Calu3 (cell line): ENCODE measurements at places on chromosomes 1 and 21.

DNA sequence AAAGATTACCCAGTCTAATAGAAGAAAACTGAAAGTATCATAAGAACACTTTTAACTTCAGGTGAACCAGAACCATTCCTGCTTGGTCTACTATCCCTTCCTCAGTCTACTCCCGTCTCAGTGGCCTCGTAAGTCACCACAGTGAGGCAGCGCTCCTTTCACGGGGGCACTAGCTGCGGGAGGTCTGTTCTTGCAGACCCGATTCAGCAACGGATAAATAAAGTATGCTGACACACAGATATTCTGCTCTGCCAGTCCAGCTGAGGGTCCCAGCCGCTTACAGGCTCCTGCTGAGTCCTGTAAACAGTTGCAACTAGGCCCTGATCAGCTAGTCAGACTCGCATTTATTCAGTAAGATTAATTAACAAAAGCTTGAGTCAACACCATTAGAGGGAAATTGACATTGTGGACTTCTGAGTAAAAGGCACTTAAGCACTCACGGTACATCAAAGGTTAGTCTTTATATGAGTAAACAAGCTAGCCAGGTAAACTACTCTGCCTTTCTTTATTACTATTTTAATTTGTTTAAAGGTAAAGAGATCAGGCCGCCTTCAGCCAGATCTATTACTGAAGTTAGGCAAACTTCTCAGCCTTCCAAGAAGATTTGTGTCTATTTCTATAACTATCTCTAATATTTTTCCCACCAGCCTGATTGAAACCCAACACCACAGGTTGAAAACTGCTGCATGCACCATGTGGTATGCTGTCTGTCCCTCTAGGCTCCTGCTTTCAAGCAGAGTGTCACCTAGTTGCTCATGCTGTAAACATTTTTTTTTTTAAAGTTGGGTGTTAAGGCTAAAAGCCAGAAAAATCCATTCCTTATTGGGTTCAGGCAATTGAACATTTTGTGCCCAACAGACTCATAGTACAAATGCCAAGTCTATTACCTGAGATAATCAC, 87.7 kb downstream of the INTS7 start:
- no peak for DNase-seq

- no peak for DNase-seq
Observed at GRCh38 chr1:97919585-97920261, 1.1 kb downstream of the DPYD start.

- no peak for DNase-seq
Observed at GRCh38 chr1:3065797-3066196, 3.2 kb upstream of the PRDM16 start.

DNA sequence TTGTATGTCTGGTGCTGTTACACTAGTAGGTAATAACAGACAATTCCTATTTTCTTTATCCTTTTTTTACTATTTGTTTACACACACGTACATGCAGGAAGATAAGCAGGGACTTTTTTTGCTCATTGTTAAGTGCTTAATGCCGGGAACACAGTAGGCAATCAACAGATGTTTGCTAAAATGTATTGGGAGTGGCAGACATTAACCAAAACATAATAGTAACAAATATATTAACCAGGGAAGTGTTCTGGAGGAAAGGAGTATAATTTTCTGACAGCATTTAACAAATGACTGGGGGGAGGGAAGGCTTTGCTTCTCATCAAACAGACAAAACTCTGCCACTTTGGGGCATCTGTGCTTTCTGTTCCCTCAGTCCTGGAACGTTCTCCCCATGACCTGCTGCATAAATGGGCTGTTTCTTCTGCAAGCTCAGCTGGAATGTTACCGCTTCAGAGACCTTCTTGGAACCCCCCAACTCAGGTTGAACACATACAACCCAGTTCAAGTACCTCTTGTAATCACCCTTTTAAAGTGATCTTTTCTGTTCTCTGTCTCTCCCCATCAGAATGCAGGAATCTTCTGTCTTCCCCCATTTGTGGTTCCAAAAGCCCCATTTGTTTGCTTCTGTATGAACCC, 2.1 kb downstream of the CR1L start:
- DNase-seq, result no peak

- no peak for DNase-seq
Observed at GRCh38 chr1:158933621-158934020, 2.3 kb downstream of the PYHIN1 start.

GRCh38 chr1:107739201-107739600, 225.8 kb downstream of the VAV3 start:
- DNase-seq, result no peak

DNA sequence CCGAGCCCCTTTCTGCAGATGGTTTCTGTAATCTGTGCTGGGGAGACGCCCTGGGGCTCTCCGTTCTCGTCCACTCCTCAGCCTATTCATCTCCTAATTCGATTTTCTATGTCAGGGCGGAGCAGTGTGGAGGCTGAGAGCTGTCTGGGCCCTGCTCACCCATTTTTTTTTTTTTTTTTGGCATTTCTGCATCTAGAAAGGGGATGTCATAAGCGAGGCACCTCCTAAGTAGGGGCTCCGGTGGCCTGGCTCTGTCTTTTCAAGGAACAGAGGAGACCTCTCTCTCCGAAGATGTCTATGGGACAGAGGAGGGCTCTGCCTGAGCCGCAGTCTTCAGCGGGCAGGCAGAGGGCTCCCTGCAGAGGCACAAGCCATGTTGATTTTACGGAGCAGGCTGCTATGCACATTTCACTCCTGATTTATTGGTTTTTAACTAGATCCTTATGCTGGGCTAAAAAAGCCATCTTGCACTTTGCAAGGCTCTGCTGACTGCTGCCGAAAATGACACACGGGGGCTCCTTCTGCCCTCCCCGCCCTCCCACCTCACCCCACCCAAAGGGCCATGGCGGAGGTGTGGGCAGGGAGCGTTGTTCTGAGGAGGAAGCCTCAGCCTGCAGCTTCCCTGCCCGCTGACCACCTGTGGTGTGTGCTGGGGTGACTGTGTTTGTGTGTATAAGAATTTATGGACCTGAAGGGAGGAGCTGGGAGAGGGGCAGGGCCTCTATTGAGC, 71.0 kb downstream of the FOXD2 start:
- no peak for DNase-seq

GRCh38 chr1:21451212-21451611, 11.3 kb downstream of the NBPF3 start:
- no peak for DNase-seq

DNA sequence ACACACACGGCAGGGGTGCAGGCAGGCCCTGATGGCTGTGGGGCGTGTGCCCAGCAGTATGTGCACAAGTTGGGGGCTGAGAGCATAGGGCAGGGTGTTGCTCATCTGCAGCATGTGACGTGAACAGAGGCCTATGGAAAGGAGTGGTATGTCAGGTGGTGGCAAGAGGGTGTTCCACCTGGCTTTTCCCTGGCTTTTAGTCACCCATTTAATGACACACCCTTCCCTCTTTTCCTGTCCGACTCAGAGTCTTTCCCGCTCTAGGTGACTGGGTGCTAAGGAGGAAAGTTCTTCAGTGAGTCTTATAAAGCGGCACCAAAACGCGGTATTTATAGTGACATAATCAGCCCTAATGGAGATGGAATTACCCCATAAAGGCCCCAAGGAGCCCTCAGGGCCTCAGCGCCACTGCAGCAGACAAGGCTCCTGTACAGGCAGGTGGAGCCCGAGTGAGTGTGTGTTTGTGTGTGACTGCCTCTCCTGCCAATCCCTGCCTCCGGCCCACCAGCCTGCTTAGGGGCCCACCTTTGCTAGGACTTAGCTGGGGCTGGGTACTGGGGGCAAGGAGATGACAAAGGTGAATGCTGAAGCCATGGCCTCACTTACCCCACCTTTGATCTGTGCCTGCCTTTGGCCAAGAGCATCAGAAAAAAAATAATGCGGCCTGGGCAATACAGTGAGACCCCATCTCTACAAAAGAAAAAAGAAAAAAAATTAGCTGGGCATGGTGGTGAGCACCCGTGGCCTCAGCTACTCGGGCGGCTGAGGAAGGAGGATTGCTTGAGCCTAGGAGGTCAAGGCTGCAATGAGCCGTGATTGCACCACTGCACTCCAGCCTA, 3.3 kb upstream of the EPHA2 start:
- DNase-seq, result peak; percentile 42

DNA sequence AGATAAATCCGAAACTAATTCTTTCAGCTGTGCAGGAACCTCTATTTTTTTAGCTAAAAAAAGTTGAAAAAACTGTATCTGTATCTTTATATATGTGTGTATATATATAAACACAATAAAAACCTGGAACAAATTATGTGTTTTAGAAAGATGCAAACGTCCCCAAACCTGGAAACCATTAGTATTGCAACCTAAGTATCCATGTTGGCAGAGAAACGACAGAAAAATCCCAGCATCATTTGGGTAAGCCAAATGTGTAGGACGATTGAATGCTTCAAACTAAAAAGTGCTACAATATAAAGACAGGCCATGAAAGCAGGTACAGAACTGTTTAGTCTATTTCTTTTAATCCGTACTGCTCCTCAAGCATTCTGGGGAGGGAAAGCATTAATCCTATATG, 87.9 kb downstream of the AHCTF1 start:
- DNase-seq, result no peak

DNA sequence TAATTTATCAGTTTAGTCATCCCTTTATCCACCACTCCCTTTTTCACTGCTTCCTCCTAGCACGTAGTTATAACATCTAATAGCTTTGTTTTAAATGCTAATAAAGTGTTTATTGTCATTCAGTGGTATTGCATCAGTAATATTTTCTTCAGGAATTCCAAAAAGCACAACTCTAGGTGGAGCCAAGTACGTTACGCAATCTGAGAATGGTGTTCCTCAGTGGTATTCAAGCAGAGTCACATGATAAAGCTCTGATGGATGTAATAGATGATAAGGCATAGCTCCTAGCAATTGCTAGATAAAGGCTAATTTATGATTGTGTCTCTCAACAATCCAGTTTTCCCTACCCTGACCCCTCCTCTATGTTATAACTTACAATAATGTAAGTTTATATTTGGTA, 494.6 kb upstream of the ADGRL4 start:
- no peak for DNase-seq

- no peak for DNase-seq
Observed at GRCh38 chr1:10717296-10718082, 79.0 kb downstream of the CASZ1 start.

DNA sequence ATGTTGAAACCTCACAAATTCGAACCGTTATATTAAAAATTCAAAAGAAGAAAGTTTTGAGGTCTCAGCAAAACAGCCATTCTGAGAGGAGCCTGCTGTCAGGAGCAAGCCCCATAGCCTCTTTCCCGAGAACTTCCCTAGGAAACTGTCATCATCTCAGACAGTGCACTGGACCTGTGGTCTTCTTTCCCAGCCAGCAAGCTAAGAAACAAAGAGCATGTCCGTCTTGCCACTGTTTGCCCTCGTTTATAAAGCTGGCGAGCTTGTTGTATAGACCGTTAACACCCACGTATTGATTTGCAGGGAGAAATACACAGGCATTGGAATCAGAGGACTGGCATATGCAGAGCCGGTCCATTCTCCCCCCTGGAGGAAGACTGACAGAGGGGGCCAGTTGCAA, 407.0 kb downstream of the NPHP4 start:
- no peak for DNase-seq

- no peak for DNase-seq
Observed at GRCh38 chr21:46650476-46651098, 15.1 kb downstream of the PRMT2 start.

GRCh38 chr1:185477638-185478580, 160.9 kb upstream of the IVNS1ABP start:
- peak; percentile 10 for DNase-seq

GRCh38 chr21:32949701-32950100, 76.0 kb upstream of the OLIG2 start:
- no peak for DNase-seq

DNA sequence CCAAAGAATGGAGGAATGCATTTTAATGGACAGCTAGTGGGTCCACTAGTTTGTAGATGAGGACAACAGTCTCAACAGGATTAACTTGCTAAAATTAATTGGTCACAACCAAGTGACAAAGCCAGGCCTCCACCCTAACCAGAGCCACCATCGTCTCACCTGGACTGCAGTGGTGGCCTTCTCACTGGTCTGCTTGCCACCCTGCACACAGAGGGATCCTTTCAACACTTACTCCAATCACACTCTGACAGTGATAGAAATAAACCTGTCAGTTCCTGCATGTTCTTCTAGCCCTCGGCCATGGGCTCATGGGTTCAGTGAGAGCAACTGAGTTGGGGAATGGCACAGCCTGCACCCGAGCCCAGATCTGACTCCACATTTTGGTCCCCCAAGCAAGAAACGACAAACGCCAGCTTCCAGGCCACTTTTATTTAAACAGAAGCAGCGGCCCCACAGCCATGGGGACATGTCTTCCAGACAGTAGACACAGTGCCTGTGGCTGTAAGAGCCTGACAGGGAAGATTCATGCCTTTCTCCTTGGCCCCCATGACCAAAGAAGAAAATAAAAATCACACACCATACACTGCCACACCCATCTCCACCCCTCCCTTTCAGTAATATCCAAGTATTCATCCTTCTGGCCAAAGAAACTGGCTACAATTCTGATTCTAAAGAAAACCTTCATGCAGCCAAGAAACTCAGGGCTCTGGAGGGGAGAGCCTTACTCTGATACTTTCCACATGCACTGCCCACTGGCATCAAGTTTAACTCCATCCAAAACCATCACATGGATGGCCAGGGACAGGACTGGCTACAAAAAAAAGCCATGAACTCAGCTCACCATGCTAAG, 37.6 kb downstream of the DHCR24 start:
- no peak for DNase-seq

GRCh38 chr1:65395887-65396612, 24.4 kb upstream of the LEPR start:
- no peak for DNase-seq

DNA sequence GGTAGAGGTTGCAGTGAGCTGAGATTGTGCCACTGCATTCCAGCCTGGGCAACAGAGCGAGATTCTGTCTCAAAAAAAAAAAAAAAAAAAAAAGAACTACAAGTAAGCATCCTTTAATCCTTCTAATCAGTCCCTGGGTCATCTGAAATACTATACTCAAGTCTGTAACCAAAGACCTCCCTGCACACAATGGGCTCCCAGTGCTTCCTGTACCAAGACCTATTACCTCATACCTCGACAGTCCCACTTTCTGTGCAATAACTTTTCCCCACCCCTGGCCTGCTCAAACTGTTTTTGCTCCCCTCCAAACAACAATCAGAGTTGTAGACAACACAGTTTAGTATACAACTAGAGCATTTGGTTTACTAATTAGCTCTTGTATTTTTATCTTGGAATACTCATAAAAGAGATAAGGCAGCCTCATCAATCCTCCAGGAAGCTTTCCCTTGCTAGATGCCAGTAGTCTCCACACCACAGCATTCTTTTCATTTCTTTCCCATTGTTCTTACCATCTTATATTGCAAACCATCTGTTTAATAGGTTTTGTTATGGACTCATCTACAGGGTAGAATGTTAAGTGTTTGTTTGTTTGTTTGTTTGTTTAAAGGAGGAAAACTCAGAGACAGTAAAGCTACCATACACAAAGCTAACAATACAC, 19.2 kb upstream of the RLF start:
- DNase-seq, result peak; percentile 34

DNA sequence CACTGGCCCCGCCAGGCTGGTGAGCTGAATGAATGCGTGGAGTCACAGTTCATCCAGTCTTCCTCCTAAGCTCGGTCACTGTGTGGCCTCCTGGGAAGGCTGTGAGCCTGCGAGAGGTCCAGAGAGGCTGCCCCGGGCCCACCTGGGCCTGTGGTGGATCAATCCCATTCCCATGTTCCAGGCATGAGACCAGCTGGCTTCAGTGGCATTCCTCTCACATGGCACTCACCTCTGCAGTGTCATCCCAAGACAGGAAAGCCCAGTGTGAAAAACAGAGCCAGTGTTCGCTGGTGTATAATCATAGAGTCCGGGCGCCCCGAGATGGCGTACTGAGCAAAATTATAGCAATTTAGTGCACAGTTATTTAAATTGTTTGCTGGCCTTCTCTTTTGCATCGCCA, 37.6 kb upstream of the EPHA8 start:
- DNase-seq, result no peak
